ENCODE measurements at places on chromosomes 5 and 9.
A peak's percentile ranks its signal among the peaks of the same experiment; 100 is the strongest.

DNA sequence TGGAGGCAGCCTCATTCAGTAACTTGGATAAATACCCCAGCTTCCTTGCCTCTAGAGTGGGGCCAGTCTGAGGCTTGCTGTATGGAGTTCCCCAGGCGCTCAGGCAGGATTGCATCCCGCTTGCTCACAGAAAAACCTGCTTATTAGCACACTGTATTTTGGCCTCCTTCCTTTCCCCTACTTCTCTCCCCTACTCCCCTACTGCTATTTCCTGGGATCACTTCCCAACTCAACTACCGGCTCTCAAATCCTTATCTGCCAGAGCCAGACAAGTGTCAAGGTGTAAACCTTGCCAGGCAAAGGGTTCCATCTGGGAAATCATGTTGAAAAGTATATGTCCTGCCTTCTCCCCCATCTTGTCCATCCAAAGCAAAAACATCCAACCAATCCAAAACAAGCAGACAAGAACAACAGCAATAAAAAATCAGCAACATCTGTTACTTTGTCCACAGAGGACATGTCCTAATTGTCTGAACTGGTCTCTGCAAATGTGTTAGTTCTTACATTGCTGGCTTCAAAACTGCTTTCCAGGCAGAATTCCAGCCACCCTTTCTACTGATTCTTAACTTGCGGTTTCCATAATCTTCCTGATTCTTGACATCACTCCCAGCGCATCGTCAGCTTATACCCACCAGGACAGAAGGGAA, 164.1 kb upstream of the SEMA6A start:
- no peak for DNase-seq

GRCh38 chr9:81825846-81826516, 102.2 kb upstream of the SPATA31D4 start:
- DNase-seq, result no peak

DNA sequence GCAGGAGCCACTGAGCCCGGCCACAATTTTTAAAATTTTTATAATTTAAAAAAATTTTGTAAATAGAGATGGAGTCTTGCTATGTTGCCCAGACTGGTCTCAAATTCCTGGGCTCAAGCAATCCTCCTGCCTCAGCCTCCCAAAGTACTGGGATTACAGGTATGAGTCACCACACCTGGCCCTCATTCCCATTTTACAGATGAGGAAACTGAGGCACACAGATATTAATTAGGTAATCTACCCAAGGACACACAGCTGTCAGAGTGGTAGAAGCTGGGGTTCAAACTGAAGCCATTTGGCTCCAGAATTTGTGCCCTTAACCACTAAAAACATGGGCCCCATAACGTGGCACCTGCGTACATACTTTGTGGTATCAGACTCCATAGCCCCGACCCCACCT, 7.5 kb downstream of the TRUB2 start:
- no peak for DNase-seq

GRCh38 chr5:137209232-137209809, 289.8 kb downstream of the SPOCK1 start:
- DNase-seq, result no peak

- no peak for DNase-seq
Observed at GRCh38 chr9:130701059-130702022, 7.8 kb downstream of the EXOSC2 start.

DNA sequence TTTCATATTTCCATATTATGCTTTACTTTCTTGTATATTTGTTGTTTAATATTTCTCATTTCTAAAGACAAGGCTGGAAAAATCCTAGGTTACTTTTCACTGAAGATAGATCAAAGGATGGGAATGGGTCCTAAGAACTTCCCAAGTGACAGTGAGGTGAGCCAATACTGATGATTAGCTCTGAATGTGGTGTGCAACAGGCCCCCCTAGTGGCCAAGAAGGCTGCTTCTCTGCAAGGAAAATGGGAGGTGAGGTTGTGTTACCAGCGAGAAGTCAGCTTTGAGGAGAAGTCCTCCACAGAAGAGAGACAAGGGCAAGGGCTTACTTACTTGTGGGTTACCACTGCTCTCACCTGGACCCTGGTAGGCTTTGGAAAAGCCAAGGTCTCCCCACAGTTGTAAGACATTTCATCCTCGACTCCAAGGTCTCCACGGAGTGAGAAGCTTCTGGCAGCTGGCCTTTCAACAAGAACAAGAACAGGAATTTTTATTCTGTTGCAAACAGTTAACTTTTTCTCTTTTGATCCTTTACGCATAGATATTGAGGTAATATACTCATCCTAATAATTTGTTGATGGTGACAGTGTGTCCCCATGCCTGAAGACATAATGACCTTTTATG, 69.9 kb downstream of the MAMDC2 start:
- no peak for DNase-seq

GRCh38 chr5:162410365-162410764, 342.8 kb downstream of the GABRG2 start:
- no peak for DNase-seq

GRCh38 chr9:70177121-70177520, 81.7 kb upstream of the SMC5 start:
- DNase-seq, result no peak

DNA sequence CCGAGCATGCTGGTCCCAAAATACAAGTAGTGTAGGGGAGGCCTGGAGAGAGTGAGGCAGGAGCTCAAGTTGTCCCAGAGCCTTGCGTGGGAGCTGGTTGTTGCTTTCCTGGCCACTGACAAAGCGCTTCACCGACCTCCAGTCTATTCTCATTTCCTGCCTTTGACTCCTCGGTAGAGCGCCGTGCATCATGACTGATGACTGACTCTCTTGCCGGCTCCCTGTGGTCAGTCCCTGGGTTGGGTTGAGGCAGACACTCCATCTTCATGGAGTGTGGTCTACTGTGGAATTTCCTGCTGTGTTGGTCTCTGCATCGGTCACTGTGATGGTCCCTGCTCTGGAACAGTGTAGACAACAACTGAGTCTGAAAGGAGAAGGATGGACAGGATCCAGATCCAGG, 175.1 kb upstream of the S1PR3 start:
- DNase-seq, result peak; percentile 50

Data from GM04503 (cell line).